Hippocampal formation (tissue), 2 donors: ENCODE measurements at places on chromosomes 1 and 21.

GRCh38 chr21:14263879-14264278 lies 47.9 kb downstream of the RBM11 start:
- no peak for DNase-seq

GRCh38 chr21:28937737-28938136 lies 54.9 kb downstream of the LTN1 start:
- DNase-seq, result no peak

DNA sequence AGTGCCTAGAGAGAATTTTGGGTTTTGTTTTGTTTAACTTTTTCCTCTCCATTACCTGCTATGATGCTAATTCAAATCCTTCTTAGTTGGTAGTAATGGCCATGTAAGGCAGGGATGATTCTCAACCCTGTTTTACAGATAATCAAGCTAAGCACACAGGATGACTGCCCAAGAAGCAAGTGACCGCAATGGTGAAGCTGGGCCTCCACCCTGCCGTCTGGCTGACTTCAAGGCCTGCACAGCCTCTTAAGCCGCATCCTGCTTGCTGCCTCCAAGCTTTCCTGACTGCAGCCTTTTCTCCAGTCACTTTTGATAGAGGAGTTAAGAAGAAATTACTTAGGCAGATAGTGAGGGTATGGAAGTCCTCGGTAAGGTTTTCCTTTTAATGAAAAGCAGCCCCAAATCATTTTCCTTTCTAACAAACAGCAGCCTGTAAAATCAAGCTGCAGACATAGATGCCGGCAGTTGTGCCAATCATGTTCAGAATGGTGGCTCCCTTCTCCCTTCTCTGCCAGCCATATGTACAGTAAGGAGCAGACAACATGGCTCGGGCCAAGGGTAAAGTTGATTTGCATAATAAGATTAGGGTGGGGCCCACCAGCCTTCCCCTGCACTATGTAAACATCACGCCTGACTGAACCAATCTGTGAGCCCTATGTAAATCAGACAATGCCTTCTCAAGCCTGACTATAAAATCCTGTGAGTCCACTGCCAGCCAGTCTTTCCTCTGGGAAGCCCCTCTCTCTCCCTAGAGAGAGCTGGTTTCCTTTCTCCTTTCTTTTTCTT lies 8.8 kb upstream of the CTBS start:
- DNase-seq, result no peak

GRCh38 chr1:30721812-30722537 lies 1.4 kb downstream of the MATN1 start:
- no peak for DNase-seq

DNA sequence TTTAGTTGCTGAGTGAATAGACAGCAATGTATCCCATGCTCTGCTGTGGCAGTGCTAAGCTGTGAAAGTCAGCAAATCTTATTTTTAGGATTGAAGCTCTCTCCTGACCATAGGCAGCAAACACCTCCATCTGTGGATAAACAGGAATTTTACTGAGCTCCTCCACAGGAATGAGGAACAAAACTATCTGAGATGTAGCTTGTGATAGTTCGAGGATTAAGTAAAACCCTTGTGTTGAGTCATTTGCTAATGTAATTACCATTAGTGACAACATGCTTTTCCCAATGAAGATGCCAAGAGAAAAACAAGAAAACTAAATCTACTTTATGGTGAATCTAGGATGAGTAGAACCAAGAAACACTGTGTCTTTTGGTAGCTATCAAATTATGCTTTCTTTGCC lies 122.7 kb downstream of the CLEC20A start:
- no peak for DNase-seq

- no peak for DNase-seq
These were observed 19.8 kb upstream of the C1orf21 start for GRCh38 chr1:184366997-184367396.

- DNase-seq, result no peak
These were observed 65.2 kb downstream of the GBP6 start for GRCh38 chr1:89429062-89429461.

- peak; percentile 99 for DNase-seq
These were observed at the start of gene AKIRIN1 for GRCh38 chr1:38990738-38991637. TSS of gene AKIRIN1 (plus strand) at chr1:38991276. CDS start at chr1:38991381, 105 bp downstream.

GRCh38 chr1:191065346-191065745 lies 587.7 kb upstream of the BRINP3 start:
- no peak for DNase-seq

- DNase-seq, result no peak
These were observed 28.4 kb downstream of the CHML start for GRCh38 chr1:241611736-241612135.

- DNase-seq, result peak; percentile 5
These were observed 31.3 kb downstream of the NCMAP start for GRCh38 chr1:24586970-24587820.

GRCh38 chr1:47396671-47397196 lies 19.4 kb upstream of the FOXE3 start:
- no peak for DNase-seq

GRCh38 chr1:186643614-186644013 lies 36.6 kb downstream of the PTGS2 start:
- no peak for DNase-seq

- no peak for DNase-seq
These were observed 628.4 kb upstream of the TMPRSS15 start for GRCh38 chr21:19031953-19032352.

- no peak for DNase-seq
These were observed 4.2 kb downstream of the PROK1 start for GRCh38 chr1:110455151-110455550.

- no peak for DNase-seq
These were observed 20.7 kb upstream of the ZC3H12A start for GRCh38 chr1:37453647-37454046.

GRCh38 chr21:15097580-15097979 lies 32.8 kb upstream of the NRIP1 start:
- DNase-seq, result no peak

DNA sequence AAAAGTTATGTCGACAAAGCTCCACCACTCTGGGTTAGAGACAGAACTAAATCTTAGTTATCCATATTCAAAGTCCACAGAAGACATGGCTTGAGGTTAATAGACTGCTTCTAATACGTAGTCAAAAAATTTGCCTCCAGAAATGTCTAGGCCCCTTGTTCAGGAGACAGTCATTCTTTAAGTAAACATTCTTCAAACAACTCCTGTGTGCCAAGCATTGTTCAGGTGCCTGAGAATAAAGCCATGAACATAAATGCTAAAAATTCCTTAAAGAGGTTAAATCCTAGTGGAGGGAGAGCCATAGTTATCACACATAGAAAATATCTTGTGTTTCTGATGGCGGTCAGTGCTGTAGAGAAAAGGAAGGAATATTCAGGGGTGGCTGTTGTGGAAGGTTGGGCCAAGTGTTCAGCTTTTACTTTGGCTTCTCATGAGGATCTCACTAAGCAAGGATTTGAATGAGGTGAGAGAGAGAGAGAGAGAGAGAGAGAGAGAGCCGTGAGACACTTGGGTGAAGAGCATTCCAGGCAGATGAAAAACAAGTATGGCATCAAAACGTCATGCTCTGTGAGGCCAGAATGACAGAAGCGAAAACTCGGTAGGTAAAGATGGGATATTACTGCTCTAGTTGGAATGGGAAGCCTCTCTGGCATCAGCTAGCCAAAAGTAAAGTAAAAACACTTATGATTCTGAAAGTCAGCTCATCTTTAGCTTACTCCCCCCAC lies 187.1 kb downstream of the GREM2 start:
- no peak for DNase-seq

DNA sequence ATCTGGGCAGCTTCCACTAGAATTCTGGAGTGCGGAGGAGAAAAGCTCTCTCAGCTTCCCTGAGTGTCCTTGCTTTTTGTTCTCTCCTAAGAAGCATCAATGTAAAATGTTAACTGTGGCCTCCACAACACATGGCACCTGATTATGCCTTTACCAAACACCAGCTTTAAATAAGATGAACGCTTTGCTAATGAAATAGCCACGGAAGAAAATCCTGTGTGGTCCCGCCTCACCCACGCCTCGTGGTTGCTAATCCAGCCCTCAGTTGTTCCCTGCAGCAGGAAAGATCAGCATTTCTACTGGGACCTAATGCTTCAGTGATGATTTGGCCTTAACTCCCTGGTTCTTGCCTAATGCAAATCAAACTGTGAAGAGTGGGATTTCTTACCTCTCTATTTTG lies 1.8 kb upstream of the ERG start:
- DNase-seq, result no peak

- no peak for DNase-seq
These were observed 3.5 kb upstream of the MAN1C1 start for GRCh38 chr1:25613091-25613490.

DNA sequence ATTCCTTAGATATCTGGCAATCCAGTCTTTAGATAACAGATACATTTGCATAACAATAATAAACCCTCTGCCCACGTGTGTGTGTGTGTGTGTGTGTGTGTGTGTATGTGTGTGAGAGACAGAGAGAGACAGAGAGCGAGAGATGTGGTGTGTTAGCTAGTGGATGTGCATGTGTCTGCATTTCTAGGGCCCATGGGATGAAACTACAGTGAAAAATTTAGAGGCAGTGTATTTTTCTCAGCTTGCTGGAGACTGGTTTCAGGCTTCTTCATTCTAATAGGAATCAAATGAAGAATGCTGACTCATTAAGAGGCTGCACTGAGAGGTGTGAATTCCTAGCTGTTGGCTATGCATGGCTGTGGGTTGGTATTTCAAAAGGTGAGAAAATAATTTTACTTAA lies 303.2 kb downstream of the LMX1A start:
- DNase-seq, result no peak

DNA sequence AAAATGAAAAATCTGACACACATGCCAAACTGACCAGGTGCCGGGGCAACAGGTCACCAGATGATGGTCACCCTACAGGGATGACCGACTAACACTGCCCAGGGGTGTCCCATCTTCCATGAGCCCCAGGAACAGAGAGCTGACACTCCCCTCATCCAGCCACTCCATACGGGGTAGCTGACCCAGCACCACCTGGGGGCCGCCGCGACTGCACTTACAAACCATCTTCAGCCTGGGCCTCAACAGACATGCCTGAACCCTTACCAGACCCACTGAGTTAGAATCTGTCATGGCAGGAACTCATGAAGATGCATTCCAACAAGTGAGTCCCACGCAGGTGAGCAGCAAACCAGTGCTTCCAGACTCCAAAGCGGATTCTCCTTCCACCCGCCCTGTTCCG lies 31.6 kb upstream of the AJAP1 start:
- no peak for DNase-seq

DNA sequence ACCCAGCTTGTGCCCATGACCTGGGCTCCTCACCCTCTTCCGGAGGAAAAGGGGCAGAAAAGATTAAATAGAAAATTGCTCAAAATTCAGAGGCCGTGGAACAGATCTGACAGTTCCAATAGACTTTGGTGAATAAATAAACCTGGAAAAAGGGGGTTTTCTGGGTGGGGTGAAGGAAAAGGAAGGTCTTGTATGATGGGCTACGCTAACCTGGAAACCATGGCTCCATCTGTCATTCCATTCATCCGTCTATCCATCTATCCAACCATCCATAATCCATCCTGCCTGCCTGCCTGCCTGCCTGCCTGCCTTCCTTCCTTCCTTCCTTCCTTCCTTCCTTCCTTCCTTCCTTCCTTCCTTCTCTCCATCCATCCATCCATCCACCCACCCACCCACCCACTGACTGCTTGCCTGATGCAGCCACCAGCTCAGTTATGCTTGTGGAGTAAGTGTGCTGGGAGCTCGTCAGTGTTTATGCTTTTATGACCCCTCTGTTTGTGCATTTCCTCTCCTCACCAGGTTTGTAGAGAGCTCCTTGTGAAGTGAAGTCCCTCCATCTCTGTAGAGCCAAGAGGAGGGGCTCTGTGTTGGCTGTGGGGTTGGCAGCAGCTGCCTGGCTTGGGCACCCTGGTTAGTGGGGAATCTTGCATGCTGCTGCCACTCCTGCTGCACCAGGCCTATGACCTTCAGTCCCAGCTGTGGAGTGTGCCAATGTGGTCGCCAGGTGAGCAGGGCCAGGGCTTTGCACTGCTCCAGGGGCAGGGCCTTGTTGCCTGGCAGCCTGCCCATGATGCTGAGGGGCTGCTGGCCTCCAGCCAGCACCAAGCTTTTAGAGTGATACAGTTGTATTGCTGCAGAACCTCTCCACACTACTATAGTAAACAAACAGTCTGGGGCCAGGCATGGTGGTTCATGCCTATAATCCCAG lies 16.0 kb upstream of the POU3F1 start:
- DNase-seq, result no peak

DNA sequence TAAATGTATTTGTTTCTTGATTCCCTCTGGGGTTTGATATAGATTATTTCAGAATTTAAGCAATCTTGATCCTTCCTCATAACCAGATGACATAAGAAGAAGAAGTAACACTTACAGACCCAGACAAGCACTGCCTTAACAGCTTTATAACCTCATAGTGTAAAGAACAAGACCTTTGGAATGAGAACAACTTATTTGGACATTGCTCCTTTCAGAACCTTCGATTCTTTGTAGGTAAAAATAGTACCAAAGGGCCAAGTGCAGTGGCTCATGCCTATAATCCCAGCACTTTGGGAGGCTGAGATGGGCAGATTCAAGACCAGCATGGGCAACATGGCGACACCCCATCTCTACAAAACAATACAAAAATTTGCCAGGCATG lies 15.0 kb downstream of the TM2D1 start:
- DNase-seq, result no peak

GRCh38 chr1:175208773-175209492 lies 16.4 kb upstream of the KIAA0040 start:
- DNase-seq, result no peak

DNA sequence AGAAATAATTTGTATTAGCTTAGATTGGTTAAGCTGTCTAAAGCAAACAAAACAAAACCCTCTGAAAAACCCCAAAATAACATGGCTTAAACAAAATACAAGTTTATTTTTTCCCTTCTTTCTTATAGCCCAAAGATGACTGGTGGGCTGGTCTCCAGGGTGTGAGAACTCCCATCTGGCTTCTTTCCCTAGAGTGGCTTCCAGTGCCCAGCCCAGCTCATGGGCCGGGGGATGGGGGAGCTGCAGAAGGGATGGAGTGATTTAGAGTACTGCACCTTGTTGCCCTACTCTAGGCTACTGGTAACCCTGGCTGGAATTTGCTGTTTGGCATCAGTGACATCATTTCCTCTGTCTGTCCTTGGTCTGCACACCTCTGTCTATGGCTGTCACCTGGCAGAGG lies 223.0 kb downstream of the PBX1 start:
- no peak for DNase-seq

DNA sequence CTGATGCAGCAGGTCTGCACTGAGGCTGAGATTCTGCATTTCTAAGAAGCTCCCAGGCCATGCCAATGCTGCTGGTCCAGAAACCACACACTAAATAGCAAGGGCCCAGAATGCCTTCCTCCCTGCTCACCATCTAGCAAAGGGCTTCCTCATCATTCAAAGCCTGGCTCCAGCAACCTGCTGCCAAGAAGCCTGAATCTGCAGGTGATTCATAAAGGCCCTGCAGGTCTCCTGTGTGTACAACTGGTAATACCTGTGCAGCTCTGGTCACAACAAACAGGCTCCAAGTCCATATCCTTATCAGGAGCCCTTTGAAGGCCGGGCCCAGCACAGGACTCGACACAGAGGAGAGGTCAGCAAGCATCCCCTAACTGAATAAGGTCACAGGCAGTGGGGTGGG lies 26.7 kb downstream of the GLIS1 start:
- DNase-seq, result no peak
